ENCODE measurements at places on chromosomes 2 and 18.

DNA sequence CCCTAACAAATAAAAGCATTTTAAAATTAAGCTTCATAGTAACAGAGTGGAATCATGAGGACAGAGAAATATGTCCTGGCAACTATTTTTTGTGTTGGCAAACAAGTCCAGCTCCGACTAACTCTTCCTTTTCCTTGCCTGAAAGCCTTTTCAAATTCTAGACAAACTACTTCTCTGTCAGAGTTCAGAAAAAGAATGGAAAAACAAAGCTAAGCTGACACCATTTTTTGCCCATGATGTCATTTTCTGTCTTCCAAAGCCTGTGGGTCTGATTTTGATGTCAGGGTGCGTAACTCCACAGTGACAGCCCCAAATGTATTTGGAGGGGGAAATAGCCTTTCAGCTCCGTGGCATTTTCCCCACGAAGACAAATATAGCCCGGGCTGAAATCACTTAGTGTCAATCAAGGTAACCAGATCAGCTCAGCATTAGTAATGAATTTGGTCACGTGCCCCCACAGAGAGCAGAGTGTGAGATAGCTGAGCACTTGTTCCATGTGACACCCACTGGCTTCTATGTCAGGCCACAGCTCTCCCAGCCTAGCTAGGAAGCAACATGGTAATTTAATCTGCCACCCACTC lies 233.0 kb upstream of the SIX2 start:
- no peak for DNase-seq

- DNase-seq, result no peak
Measured at GRCh38 chr2:140680862-140681261, 1450.0 kb downstream of the LRP1B start.

DNA sequence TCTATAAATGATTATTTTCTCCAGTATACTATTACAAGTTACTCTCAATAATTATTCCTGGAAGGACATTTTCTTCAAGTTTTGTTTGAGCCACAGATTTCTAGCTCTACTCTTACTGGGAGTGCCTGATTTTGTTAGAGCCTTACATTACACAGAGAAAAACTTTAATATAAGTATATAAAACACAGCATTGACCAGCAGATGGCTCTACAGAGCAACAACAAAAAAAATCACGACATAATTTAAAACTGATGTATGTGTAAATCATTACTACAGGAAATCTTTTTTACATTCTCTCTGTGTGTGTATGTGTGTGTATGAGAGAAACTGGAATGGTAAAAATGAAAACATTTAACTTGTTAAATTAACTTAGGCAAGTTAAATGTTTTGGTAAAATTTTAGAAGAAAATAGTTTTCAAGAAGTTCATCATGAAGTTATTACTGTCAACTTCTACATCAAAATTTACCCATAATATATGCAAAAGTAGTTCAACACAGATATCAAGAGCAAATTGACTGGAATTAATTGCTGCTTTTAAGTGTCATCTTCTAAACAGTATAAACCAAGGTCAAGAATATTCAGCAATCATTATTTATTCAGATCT lies 103.3 kb downstream of the MDH1 start:
- DNase-seq, result no peak

DNA sequence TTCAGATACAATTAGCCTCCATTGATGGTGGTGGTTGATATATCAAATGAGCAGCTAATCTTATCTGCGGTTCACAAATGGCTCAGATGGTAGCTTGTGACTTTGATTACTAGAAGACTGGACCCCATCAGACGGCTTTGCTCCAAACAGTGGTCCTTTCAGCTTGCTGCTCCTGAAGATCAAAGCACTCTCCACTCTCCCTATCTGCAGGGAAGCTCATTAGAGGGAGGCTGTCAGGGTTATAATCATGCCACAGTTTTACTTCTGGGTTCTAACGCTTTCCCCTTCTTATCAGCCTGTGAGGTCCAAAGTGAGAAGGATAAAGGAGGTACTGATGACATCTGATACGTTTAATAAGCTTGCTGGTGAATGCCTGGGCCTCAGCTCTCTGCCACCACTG lies 247.1 kb upstream of the NT5C1B start:
- DNase-seq, result no peak

GRCh38 chr2:29987146-29987545 lies 65.8 kb upstream of the ALK start:
- no peak for DNase-seq

DNA sequence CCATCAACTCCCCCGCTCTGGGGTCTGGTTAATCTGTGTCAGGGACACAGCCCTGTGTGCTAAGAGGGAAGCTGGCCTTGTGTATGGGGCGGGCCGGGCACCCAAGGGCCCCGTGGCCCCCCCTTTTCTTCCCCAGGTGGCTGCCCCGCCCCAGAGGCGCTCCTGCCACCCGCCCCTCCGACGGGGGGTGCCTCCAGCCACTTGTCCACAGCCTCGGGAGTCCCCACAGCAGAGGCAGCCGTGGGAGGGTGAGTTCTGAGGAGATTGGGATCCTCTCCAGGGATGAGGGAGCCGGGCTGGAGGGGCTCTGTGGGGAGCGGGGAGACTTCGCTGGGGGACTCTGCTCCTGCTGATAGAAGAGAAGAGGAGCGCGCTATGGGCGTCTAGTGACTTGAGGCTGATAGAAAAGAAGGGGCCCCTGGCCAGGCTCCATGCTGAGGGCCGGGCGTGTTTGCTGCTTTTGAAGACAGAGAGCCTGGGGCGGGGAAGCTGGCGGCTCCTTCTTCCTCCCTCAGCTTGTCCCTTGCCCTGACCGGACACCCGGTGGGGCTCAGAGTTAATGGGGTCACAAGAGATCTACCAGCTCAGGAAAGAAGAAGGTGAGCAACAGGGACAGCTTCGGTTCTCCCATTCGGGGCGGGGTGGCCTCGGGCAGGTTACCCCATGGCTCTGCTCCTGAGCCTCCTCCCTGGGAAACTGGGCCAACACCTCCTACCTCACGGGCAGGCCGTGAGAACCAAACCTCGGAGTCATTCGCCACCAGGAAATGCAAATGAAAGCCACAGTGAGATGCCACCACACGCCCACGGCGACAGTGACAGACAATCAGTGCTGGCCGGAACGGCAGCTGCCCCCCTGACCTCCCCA lies 89.4 kb upstream of the TAF1B start:
- DNase-seq, result no peak

- no peak for DNase-seq
Measured at GRCh38 chr2:147863835-147864234, 19.0 kb downstream of the ACVR2A start.

DNA sequence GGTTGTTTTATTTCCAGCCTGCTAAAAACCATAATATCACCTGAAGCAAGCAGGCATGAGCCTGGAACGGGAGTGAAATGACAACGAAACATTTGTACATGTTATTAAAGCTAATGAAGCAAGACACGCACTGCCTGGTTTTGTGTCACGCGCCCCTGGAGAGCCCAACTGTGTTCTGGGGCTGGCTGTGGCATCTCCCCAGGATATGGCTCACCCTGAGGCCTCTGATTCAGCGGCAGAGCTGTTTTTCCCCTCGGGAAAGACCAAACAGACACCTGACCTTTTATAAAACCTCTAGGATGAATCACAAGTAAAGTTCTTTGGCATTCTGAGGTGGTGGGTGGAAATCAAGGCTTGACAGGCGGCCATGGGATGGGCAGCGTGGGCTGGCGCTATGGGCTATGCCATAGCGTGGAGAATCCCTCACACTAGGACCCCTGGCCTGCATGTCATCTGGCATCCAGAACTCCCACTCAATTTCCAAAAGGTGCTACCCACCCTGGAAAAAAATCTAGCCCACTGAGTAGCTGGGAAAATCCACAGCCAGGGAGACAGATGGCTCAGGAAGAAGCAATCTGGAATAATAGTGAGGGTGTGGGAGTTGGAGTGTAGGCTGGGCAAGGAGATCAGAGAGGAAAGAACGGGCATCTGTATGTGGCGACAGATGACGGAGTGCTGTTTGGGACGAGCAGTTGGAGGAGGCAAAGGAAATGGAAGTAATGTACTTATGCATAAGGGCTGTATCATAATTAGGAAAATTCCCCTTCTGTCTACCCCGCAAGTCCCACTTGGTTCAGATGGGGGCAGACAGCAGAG lies 262.0 kb downstream of the AFF3 start:
- no peak for DNase-seq

All from NCI-H2081 treated with DMSO at 0.1 percent for 48 hours (cell line).